ENCODE measurements at places on chromosomes 3 and 15.

DNA sequence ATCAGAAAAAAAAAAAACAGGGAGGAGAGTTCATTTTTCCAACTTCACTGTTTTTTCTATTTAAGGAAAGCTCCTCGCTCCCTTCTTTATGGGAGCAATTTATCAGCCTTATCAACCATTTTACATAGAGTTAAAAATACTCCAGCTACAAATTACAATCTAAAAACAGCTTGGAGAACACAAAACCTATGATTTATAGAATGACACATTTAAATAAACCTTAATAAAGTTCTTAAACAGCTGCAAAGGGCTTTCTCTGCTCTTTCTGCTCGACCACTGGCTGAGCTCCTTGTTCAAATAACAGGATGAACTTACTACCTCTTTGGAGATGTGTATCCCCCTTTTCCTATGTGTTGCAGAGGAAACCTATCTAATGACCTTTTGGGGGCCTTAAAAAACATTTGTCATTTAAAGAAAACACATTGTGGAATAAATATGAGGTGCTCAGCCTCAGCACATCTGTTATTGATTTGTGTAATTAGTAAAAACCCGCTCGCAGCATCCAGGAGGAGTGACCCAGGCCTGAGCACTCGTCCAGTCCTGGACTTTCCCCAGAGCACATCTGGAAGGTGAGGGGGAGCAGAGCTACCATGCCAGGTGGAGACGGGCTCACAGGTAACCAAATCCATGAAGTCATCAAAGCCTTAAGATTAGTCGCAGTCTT, 231.2 kb downstream of the ATP8B4 start:
- no peak for DNase-seq

DNA sequence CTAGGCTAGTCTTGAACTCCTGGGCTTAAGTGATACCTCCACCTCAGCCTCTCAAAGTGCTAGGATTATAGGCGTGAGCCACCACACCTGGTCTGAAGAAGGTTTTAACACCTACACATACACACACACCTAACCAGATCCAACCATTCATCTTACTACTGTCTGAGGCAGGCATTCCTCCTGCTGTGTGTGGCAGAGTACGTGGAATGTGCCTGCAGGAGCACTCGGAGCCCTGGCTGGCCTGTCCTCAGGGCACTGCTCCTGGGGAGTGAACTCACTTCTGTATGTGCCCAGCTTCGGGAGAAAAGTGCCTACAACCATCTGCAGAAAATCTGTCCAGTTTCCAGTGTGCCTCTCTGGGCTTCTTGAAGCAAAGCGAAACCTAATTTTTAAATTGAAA, 58.2 kb upstream of the LIMD1 start:
- no peak for DNase-seq

DNA sequence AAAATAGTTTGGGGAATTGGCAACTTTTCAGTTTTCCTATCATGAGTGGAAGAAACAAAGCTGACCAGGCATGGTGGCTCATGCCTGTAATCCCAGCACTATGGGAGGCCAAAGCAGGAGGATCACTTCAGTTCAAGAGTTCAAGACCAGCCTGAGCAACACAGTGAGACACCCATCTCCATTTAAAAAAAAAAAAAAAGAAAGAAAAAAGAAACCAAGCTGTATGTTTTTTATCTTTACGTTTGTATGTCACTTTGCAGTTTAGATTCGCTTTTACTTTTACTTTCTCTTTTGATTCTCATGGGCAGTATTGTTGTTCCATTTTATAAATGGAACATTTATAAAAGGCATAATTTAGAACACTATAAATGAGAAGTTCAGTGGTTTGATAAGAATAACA, 31.2 kb upstream of the TNIK start:
- no peak for DNase-seq

GRCh38 chr3:98005438-98005837, 29.7 kb downstream of the GABRR3 start:
- DNase-seq = no peak

DNA sequence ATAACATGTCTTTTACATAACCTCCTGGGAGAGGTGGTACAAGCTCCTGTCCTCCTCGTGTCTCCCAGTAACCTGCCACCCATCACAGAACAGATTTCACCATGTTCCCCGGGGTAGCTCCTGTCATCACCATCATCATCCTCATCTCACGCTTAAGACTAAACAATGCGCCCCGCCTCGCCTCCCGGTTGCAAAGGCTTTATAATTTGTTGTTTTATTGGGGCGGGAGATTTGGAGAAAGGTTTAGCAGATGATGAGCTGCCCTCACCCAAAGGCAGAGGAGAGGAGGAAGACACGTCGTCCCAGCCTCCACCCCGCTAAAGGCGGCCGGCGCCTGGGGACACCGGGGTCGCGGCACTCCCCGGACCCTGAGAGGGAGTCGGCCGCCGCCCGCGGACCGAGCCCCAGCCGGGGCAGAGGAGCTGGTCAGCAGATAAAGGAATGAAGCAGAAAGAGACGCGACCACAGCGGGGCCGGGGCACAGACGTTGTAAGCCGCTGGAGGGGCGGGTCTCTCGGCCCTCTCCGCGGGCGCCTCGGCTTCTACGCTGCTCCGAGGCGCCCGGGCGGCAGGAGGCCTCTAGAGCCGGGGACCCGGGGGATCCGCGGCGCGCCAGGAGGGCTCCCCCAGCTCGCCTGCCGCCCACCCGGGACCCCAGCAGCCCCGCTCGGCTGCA, 589 bp downstream of the HERC1 start:
- DNase-seq = peak; percentile 11

GRCh38 chr3:186520957-186521842, 23.0 kb downstream of the CRYGS start:
- DNase-seq = no peak

- no peak for DNase-seq
These were observed 135.6 kb downstream of the SOX2 start for GRCh38 chr3:181847276-181847675.

- no peak for DNase-seq
These were observed 122.5 kb downstream of the PLCL2 start for GRCh38 chr3:17007284-17007683.

DNA sequence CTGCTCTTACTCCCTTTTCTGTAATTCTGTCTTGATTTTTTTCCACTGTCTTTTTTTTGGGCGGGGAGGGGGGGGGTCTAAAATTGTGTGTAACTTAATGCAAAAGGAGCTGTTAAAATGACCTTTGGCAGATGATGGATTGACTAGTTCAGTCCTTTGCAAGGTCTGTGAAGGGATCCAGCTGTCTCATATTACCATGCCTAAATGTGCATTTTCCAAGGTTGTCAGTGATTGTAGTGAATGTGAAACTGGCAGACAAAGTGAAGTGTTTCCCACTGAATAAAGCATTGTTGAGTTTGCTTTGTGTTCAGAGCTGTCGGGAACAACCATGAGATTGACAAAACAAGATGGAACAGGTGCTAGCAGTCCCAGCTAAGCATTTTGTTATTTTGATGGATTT, 110.1 kb upstream of the SKOR1 start:
- no peak for DNase-seq

- no peak for DNase-seq
These were observed 249.9 kb downstream of the DOCK3 start for GRCh38 chr3:50924638-50925037.

DNA sequence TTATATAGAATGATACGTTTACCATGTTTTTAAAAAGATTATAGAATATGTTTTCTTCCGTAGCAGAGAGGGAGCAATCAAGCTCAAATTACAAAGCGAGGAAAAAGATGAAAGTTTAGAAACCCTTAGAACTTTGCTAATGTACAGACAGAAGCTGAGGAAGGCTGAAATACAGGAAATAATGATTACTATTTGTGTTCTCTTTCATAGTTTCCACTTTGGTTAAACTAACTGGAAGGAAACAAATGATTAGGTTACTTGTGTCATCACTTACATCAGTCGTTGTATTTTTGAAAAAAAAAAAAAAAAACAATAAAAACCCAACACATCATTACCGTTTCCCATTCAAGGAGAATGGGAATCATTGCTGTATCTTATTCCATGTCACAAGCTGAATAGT, 337.8 kb upstream of the CBLB start:
- DNase-seq = no peak

- no peak for DNase-seq
These were observed 13.8 kb downstream of the BDH1 start for GRCh38 chr3:197541756-197542539.

- DNase-seq = no peak
These were observed 1.8 kb downstream of the MANF start for GRCh38 chr3:51386852-51387229.

Measured in 8988T (cell line).